ENCODE measurements at places on chromosomes 12 and 14. TPM values are rescaled to one million over a fixed set of nuclear protein-coding genes. Genes with fewer than 3 reads are reported as not detected.

The LPAR5 gene
- total RNA-seq, result 25.6 TPM

The IAPP gene
- not detected for total RNA-seq

The KRT81 gene
- total RNA-seq, result not detected

The AKAP3 gene
- 3.4 TPM for total RNA-seq

The PTPRQ gene
- not detected for total RNA-seq

The RTL1 gene
- total RNA-seq, result not detected

The ARHGAP9 gene
- 11.4 TPM for total RNA-seq

The SLC41A2 gene
- 99.9 TPM for total RNA-seq

The ZC2HC1C gene
- total RNA-seq, result 4.8 TPM

The PLEKHG3 gene
- total RNA-seq, result 90.1 TPM

The KCNK13 gene
- 0.59 TPM for total RNA-seq

The KLHDC1 gene
- total RNA-seq, result 3.7 TPM

The ST8SIA1 gene
- total RNA-seq, result 1.0 TPM

The KRT75 gene
- total RNA-seq, result not detected

The OR6C75 gene
- total RNA-seq, result not detected

The PRKCH gene
- total RNA-seq, result 11.9 TPM

The RIMKLB gene
- 8.9 TPM for total RNA-seq

Measured in left colon (tissue), 2 donors.